ENCODE measurements at places on chromosomes 1 and 21.
A peak's percentile ranks its signal among the peaks of the same experiment; 100 is the strongest.

- DNase-seq, result no peak
Measured at GRCh38 chr1:158021721-158022120, 28.3 kb downstream of the KIRREL1 start.

GRCh38 chr1:174883409-174883808 is 116.3 kb upstream of the CACYBP start:
- DNase-seq, result peak; percentile 41

DNA sequence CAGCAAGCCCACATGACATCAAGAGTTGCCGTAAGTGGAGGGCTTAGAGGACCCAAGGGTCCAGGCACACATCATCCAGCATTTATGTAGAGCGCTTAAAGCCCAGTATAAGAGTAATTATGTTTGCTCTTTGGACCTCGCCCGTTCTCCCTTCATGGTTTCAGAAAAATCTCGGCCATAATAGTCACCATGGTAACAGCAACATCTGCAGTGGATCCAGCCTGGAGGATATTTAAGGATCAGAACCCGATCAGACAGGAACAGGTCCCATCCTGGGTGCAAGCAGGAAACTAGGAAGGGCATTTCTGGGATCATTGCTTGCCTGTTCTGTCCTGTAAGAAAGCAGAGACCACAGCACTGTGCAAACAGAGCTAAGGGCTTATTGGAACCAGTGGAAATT is 89.9 kb upstream of the KAZN start:
- DNase-seq, result no peak

- DNase-seq, result no peak
Measured at GRCh38 chr1:18989176-18989799, 32.8 kb upstream of the IFFO2 start.

GRCh38 chr1:24995140-24995539 is 65.1 kb upstream of the RUNX3 start:
- no peak for DNase-seq

GRCh38 chr1:6099787-6100765 is 54.4 kb downstream of the KCNAB2 start:
- DNase-seq, result no peak

Data from CD4-positive, alpha-beta T cell treated with Interleukin-21 for 1 hour (primary cell).